Prostate gland (tissue), 2 donors: ENCODE measurements at places on chromosomes 3 and 15.

GRCh38 chr3:172972067-172972466, 169.0 kb downstream of the SPATA16 start:
- DNase-seq = no peak

DNA sequence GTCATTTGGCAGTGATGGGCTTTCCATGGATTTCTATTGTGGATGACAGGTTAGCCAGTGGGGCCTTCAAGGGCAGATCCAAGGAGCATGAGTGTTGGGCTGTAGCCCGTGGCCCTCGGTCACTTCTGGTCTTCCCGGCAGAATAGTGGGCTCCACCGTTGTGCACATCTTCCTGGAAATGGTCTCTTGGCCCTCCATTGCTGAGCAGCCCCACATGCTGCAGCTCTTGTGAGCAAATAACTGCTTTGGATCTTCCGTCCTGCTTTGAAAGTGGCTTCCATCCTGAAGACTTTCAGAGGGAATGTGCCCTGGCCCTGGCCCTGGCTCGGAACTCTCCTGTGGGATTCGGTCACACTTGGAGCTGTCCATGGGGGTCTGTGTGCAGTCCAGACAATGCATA, 102.8 kb downstream of the SNRPN start:
- peak; percentile 1 for DNase-seq

GRCh38 chr3:98612587-98612986, 19.2 kb upstream of the CPOX start:
- no peak for DNase-seq

GRCh38 chr3:53665608-53666425, 171.4 kb downstream of the CACNA1D start:
- no peak for DNase-seq

DNA sequence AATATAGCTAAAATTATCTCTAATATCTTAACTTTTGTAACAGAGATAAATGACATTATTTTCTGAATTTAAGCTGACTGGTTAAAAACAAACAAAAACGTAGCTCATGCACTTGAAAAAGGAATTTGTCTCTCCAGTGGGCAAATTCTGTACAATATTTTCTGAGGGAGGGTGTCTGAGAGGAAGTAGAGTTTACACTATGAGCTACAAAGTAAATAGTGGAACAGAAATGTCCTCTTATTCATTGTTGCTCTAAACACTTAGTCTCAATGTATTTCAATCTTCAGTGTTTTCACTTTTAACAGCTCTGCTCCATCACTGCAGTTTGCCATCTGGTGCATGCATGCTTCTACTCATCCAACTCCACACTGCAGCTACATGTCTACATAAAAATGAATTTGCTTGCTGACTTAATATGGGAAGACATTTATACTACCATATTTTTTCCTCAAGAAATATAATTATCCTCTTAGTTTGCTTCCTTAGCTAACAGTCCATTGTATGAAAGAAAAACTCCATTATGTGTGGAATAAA, 817.4 kb upstream of the LMCD1 start:
- DNase-seq = no peak

GRCh38 chr15:55917881-55918296, 75.5 kb downstream of the NEDD4 start:
- DNase-seq = no peak

DNA sequence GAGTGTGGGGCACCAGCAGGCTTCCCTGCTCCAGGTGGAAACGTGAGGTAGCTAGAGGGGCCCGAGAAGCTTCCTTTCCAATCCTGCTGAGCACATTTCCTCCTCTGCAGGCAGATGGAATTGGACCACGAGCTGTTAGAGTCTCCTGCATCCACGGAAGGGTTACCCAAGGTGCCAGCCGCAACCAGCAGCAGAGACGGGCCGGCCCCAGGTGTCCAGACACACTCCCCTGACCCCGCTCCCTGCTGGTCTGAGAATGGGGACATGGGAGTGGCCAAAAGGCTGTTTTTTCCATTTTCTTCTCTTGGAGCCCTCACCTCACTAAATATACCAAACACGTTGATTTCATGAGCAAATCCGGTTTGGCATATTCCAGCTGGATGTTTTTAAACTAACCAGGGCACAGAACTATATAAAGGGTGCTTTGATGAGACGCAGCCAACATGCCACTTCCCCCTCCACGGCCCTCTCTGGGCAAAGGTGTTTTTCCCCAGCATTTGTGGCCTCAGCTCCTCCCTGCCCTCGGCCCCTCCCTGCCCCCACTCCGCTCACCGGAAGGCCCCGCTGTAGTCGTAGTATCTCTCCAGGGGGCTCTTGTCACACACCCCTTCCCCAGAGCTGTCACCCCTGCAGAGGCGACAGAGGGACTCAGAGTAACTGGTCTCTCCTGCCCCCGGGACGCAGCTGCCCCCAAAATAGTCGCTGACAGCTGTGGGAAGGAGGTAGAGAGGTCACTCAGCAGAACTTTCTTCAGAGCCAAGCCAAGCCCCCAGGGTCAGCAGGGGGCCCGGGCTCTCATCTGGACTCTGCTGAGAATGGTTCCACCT, 7.0 kb downstream of the MELTF start:
- DNase-seq = no peak

DNA sequence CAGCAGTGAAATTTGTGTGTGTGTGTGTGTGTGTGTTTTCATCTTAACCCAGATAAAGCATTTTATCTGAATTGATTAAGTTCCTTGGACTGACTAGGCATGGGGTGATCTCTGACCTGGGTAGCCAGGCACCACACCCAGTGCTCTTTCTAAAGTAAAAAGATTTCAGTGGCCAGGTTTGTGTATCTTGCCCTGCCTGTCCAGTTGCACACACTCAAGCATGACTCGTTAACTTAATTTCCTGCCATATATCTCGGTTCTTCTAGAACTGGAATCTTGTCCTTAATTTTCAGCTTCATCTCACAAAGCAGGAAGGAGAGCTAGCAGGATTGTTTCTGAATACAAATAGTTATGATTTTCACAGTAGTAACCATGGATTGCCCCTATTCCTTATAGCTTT, 17.0 kb downstream of the TM4SF18 start:
- no peak for DNase-seq

DNA sequence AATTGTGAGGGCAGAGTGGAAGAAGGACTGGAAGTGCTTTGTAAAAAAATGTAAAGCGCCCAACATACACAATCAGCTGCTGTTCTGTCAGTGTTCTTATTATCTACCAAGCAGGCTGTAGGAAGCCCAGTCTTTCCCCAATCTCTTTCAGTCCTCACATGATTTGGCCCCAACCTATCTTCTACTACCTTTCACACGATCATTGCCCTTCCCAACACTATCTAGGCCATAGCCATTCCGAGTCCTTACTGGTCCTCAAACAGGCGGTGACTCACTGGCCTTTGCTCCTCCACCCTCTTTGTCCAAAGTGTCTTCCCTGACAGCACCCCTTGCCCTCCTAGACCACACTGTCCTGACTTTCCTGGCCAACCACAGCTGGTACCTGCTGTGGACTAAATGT, 861 bp upstream of the RFT1 start:
- DNase-seq = no peak

DNA sequence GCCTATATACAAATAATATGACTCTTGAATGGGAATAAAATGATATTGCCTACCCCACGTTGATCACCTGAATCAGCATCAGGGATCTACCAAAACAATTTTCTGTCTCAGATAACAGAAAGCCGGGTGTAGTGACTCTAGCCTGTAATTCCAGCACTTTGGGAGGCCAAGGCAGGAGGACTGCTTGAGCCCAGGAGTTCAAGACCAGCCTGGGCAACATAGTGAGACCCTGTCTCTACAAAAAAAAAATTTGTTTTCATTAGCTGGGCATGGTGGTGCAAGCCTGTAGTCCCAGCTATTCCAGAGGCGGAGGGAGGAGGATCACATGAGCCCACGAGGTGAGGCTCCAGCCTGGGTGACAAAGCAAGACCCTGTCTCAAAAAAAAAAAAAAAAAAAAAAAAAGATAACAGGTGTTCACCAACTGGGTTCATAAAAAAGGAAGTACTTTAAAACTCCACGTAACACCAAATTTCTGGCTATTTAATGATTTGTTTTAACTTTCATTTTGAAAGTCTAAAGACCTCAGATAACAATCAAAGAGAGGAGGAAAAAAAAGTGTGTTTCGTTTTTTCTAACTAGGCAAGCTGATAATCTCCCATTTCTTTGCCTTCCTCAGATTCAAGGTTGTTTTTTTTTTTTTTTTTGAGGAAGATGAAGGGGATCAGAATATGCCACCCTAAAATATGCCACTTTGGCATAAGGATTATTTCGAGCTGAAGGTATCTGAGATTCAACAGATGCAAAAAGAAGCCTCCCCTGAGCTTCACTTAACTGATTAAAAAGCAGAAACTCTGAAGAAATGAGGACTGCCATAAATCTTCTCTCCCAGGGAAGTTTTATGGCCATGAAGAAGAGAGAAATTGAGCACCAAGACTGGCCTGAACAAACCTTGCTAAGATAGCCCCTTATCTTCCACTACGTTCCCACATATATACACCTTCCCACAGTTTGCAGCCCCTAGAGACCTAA, 44.1 kb downstream of the TRANK1 start:
- no peak for DNase-seq

DNA sequence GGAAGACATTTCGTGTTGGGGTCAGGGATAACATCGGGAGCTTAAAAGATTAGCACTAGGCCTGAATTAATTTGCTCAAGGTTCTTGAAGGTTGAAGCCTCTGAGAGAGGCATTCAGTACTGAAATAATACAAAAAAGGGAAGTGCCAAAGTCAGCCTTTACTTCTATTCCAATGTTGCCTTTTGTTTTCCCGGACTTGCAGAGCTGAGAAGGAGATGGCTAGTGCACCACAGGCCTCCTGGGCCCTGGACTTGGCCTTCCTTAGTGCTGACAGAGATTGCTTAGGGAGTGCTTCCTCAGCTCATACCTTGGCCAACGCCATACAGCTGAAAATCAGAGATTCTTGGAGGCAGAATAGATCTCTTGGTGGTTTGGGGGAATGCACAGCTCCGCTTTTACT, 333.6 kb upstream of the TBL1XR1 start:
- DNase-seq = no peak

DNA sequence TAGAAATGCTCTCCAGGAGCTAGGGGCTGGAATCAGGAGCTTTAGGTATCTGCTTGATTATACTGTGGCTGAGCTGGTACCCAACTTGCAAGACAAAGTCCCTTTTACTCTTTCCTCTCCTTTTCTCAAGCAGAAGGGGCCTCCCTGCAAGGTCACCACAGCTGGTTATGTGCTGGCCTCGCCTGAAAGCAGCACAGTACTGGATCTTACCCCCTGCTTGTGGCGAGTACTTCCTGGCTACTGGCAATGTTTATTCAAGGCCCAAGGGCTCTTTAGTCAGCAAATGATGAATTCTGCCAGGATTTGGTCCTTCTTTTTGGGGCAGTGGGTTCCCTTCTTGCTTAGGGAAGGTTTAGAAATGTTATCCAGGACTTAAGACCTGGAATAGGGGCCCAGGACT, 234.6 kb downstream of the RAP2B start:
- DNase-seq = no peak

DNA sequence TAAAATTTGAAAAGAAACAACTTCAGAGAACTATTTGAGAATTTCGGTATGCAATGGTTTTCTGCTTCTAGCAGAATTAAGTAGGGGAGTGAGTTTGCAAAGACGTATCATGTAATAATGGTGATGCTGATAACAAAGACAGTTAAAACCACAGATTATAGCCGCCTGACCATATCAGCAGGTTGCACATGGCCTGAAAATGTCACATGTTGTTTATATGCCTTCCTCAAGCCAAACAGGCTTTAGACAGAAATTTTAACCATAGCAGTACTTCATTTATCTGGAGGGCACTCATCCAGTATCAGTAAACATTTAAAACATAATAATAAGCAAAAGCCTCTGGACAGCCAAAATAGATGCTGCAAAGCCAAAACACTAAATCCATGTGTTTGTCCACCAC, 131.7 kb downstream of the RYR3 start:
- DNase-seq = no peak
